T-helper 17 cell (primary cell): ENCODE measurements at places on chromosomes 2 and 18.

GRCh38 chr2:105375001-105375561 lies 23.8 kb downstream of the FHL2 start:
- DNase-seq, result no peak
- peaks cover 2% of the 10 kb centered on the region for H3K36me3 ChIP-seq
- peaks cover 19% of the 10 kb centered on the region for H3K4me1 ChIP-seq
- H3K27me3 ChIP-seq, result peaks cover 14% of the 10 kb centered on the region

GRCh38 chr2:185998562-185999070 lies 260.0 kb downstream of the FSIP2 start:
- H3K27ac ChIP-seq, result no peak overlapping the region
- H3K36me3 ChIP-seq, result no peaks in the 10 kb centered on the region
- H3K4me3 ChIP-seq, result no peak overlapping the region
- no peak for DNase-seq
- H3K27me3 ChIP-seq, result no peaks in the 10 kb centered on the region

DNA sequence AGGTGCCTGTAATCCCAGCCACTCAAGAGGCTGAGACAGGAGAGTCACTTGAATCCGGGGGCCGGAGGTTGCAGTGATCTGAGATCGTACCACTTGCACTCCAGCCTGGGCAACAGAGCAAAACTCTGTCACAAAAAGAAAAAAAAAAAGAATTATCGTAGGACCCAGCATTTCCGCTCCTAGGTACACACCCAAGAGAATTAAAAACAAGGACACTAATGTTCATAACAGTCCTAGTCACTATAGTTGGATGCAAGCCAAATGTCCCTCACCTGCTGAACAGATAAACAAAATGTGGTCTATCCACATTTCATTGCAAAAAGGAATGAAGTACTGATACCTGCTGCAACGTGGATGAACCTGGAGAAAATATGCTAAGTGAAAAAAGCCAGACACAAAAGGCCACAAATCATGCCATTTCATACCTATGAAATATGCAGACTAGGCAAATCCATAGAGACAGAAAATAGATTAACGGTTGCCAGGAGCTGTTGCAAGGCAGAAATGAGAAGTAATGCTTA lies 21.2 kb downstream of the ADRA2B start:
- H3K4me1 ChIP-seq, result peaks cover 4% of the 10 kb centered on the region
- no peak for DNase-seq
- H3K4me3 ChIP-seq, result no peak overlapping the region
- no peak overlapping the region for H3K27ac ChIP-seq

GRCh38 chr2:3265981-3266924 lies 111.4 kb downstream of the EIPR1 start:
- peak overlapping the region; percentile 79 for H3K27ac ChIP-seq
- no peaks in the 10 kb centered on the region for H3K27me3 ChIP-seq
- H3K4me1 ChIP-seq, result peaks cover 12% of the 10 kb centered on the region
- H3K36me3 ChIP-seq, result peaks cover 8% of the 10 kb centered on the region
- no peak overlapping the region for H3K4me3 ChIP-seq

- H3K4me3 ChIP-seq, result no peak overlapping the region
- H3K27ac ChIP-seq, result no peak overlapping the region
- DNase-seq, result no peak
- peaks cover 5% of the 10 kb centered on the region for H3K4me1 ChIP-seq
Measured at GRCh38 chr2:20439193-20439475, 7.7 kb upstream of the RHOB start.

GRCh38 chr2:19881221-19881907 lies 20.4 kb downstream of the TTC32 start:
- H3K4me1 ChIP-seq, result peaks cover 3% of the 10 kb centered on the region
- H3K27ac ChIP-seq, result no peak overlapping the region
- no peaks in the 10 kb centered on the region for H3K27me3 ChIP-seq
- no peak for DNase-seq

- no peak overlapping the region for H3K27ac ChIP-seq
- no peaks in the 10 kb centered on the region for H3K27me3 ChIP-seq
- DNase-seq, result no peak
- peaks cover 9% of the 10 kb centered on the region for H3K4me1 ChIP-seq
- peak overlapping the region; percentile 71 for H3K4me3 ChIP-seq
- H3K36me3 ChIP-seq, result peaks cover 11% of the 10 kb centered on the region
Measured at GRCh38 chr2:6864923-6865345, 773 bp downstream of the CMPK2 start.

GRCh38 chr2:197442857-197443256 lies 8.0 kb upstream of the SF3B1 start:
- no peak overlapping the region for H3K4me3 ChIP-seq
- H3K4me1 ChIP-seq, result no peaks in the 10 kb centered on the region
- H3K36me3 ChIP-seq, result no peaks in the 10 kb centered on the region

DNA sequence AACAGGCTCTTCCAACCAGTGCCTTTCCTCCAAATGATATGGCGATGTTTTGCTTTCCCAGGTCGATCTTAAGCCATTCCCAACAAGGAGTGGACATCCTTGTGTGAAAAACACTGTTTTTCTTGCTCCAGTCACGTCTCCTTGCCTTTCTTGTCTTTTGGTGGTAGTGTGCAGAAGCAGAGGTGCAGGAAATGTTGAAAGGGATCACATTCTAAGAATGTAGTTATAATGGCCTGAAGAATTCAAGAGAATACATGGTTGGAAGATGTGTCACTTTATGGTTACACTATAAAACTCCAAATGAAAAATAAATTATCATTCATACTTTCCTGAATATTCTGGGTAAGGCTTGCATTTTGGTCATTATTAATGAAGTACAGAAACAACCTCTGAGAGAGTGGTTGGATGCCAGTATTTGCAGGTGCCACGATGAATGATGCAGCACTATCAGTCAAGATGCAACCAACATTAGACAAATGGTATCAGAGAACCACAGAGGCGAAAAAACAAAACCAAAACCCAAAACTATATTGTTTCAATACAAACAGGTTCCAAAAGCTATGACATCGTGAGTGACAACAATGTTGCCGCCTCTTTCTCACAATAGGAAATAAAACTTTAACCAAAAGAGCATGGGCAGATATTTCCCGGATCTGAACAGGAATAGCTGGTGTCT lies 27.5 kb upstream of the POLE4 start:
- no peak for DNase-seq
- H3K27ac ChIP-seq, result peak overlapping the region; percentile 5
- H3K27me3 ChIP-seq, result peaks cover 7% of the 10 kb centered on the region
- H3K4me1 ChIP-seq, result no peaks in the 10 kb centered on the region
- H3K4me3 ChIP-seq, result no peak overlapping the region

DNA sequence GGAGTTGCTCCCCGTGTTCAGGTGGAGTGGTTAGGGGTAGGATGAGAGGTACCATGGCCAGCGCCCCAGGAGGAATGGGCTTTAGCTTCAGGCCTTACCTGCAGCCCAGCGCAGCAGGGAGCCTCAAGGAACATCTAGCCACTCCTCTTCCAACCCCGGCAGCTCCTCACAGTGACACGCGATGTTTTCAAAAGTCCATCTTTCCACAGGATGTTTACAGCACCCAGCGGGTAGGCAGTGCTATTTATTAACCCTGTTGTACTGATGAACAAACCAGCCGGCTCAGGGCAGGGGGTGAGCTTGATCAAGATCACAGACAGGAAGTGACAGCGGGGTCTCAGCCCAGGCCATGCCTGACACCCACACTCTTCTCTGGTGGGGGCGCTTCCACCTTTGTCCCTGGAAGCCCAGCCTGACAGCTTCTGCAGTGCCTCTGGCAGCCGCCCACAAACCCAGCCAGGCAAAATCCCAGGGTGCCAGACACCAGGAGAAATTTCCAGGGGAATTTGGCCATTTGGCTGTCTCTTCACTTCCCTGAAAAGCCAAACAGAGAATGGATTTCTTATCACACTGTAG lies 18.4 kb upstream of the PRLH start:
- H3K4me1 ChIP-seq, result peaks cover 4% of the 10 kb centered on the region
- H3K36me3 ChIP-seq, result no peaks in the 10 kb centered on the region
- no peak overlapping the region for H3K4me3 ChIP-seq
- peaks cover 5% of the 10 kb centered on the region for H3K27me3 ChIP-seq
- H3K27ac ChIP-seq, result peak overlapping the region; percentile 19
- no peak for DNase-seq

GRCh38 chr2:45232818-45233217 lies 223.6 kb upstream of the SIX2 start:
- H3K36me3 ChIP-seq, result no peaks in the 10 kb centered on the region
- no peak overlapping the region for H3K27ac ChIP-seq
- H3K27me3 ChIP-seq, result peaks cover 36% of the 10 kb centered on the region
- DNase-seq, result no peak
- no peaks in the 10 kb centered on the region for H3K4me1 ChIP-seq

- H3K27ac ChIP-seq, result peak overlapping the region; percentile 6
- peaks cover 59% of the 10 kb centered on the region for H3K27me3 ChIP-seq
- no peak for DNase-seq
- no peak overlapping the region for H3K4me3 ChIP-seq
- peaks cover 6% of the 10 kb centered on the region for H3K36me3 ChIP-seq
Measured at GRCh38 chr18:9720327-9720726, 12.2 kb downstream of the RAB31 start.

- peaks cover 3% of the 10 kb centered on the region for H3K36me3 ChIP-seq
- H3K4me1 ChIP-seq, result peaks cover 64% of the 10 kb centered on the region
- no peak for DNase-seq
- H3K27me3 ChIP-seq, result no peaks in the 10 kb centered on the region
- no peak overlapping the region for H3K4me3 ChIP-seq
Measured at GRCh38 chr2:230774348-230774951, 61.8 kb downstream of the CAB39 start.

DNA sequence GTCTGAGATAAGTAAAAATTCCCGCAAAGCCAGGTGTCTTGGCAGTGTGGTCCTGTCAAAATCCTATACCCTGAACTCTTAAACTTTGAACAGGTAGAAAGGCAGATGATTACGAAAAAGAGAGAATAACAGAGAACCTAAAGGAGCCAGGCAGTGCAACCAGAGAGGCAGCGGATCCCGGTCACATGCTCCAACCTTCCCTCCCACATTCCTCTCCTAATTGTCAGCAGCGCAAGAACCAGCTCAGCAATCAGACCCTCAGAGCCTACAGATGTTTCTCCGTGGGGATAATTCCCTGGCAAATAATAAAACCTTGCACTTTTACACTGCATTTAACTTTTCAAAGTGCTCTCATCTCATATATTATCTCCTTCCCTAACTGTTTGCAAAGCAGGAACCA lies 124.8 kb downstream of the EPHA4 start:
- H3K27ac ChIP-seq, result no peak overlapping the region
- peaks cover 2% of the 10 kb centered on the region for H3K36me3 ChIP-seq
- DNase-seq, result no peak
- H3K27me3 ChIP-seq, result no peaks in the 10 kb centered on the region
- no peak overlapping the region for H3K4me3 ChIP-seq
- peaks cover 5% of the 10 kb centered on the region for H3K4me1 ChIP-seq

GRCh38 chr2:232147440-232148077 lies 186.0 kb downstream of the DIS3L2 start:
- no peak overlapping the region for H3K4me3 ChIP-seq
- peaks cover 4% of the 10 kb centered on the region for H3K4me1 ChIP-seq
- no peaks in the 10 kb centered on the region for H3K36me3 ChIP-seq
- H3K27me3 ChIP-seq, result no peaks in the 10 kb centered on the region
- no peak overlapping the region for H3K27ac ChIP-seq

GRCh38 chr18:5238371-5238976 lies 41.4 kb upstream of the AKAIN1 start:
- H3K4me1 ChIP-seq, result peaks cover 16% of the 10 kb centered on the region
- H3K36me3 ChIP-seq, result no peaks in the 10 kb centered on the region
- no peaks in the 10 kb centered on the region for H3K27me3 ChIP-seq
- no peak for DNase-seq

GRCh38 chr2:137173463-137173862 lies 408.1 kb downstream of the THSD7B start:
- no peaks in the 10 kb centered on the region for H3K36me3 ChIP-seq
- no peak overlapping the region for H3K4me3 ChIP-seq
- H3K4me1 ChIP-seq, result no peaks in the 10 kb centered on the region
- H3K27me3 ChIP-seq, result no peaks in the 10 kb centered on the region
- DNase-seq, result no peak
- no peak overlapping the region for H3K27ac ChIP-seq

GRCh38 chr2:74835831-74836674 lies 2.1 kb downstream of the HK2 start:
- peak overlapping the region; percentile 94 for H3K4me3 ChIP-seq
- peak overlapping the region; percentile 27 for H3K27ac ChIP-seq
- peaks cover 5% of the 10 kb centered on the region for H3K36me3 ChIP-seq
- DNase-seq, result no peak

- DNase-seq, result no peak
- H3K27ac ChIP-seq, result no peak overlapping the region
- H3K27me3 ChIP-seq, result no peaks in the 10 kb centered on the region
Measured at GRCh38 chr2:147231081-147231480, 613.7 kb upstream of the ACVR2A start.

- no peak overlapping the region for H3K4me3 ChIP-seq
- no peaks in the 10 kb centered on the region for H3K4me1 ChIP-seq
- no peaks in the 10 kb centered on the region for H3K36me3 ChIP-seq
- no peak overlapping the region for H3K27ac ChIP-seq
- peaks cover 22% of the 10 kb centered on the region for H3K27me3 ChIP-seq
Measured at GRCh38 chr18:10100941-10101701, 187.3 kb downstream of the VAPA start.

DNA sequence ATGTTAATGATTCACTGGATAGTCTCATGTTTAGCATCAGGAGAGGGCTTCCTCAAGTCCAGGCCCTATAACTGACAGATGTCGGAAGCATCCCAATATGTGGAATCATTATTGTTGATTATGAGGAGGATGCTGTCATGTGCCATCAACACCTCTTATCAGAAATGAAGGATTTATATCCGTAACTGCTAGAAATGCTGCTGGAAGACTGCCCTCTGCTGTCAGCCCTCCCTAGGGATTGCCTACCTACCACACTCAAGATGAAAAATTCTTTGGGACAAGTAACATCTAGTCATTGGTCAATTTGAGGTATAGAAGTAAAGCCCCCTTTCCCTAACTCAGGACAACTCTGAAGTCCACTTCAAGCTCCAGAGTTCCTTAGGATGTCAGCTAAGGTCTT lies 1166.5 kb upstream of the NXPH2 start:
- no peaks in the 10 kb centered on the region for H3K27me3 ChIP-seq
- no peaks in the 10 kb centered on the region for H3K36me3 ChIP-seq
- no peak for DNase-seq
- H3K4me1 ChIP-seq, result no peaks in the 10 kb centered on the region

- peaks cover 4% of the 10 kb centered on the region for H3K4me1 ChIP-seq
- H3K27me3 ChIP-seq, result no peaks in the 10 kb centered on the region
- H3K27ac ChIP-seq, result no peak overlapping the region
- DNase-seq, result no peak
Measured at GRCh38 chr2:30298302-30298701, 67.0 kb downstream of the LBH start.

DNA sequence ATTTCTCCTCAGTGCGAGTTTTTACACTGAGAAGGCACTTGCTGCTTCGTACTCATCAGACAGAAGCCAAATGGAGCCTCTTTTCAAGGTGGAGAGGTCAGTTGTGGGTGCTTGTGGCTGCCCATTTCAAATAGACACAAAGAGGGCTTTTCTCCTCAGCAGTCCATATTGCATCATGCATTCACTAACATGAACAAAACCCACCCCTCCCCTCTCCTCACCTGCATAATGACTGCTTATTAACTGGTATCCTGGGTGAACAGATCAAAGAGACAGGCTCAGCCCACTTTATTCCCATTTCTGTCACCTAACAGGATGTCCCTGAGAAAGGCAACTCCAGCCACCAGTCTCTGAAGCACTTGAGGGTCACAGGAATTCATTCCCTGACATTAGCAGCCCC lies 28.9 kb downstream of the KLF7 start:
- H3K4me1 ChIP-seq, result peaks cover 43% of the 10 kb centered on the region
- H3K4me3 ChIP-seq, result no peak overlapping the region
- H3K27ac ChIP-seq, result peak overlapping the region; percentile 93
- H3K36me3 ChIP-seq, result peaks cover 7% of the 10 kb centered on the region
